ENCODE measurements at places on chromosomes 2 and 18. TPM values are rescaled to one million over a fixed set of nuclear protein-coding genes. Genes with fewer than 3 reads are reported as not detected.

The EIF2AK2 gene
- 18.9 TPM for total RNA-seq

The SLC25A12 gene
- 12.1 TPM for total RNA-seq

The FAM237A gene
- not detected for total RNA-seq

The SDC1 gene
- 1.4 TPM for total RNA-seq

The NPHP1 gene
- 2.9 TPM for total RNA-seq

The CFAP65 gene
- total RNA-seq, result not detected

The ADCYAP1 gene
- total RNA-seq, result not detected

The CACNB4 gene
- 0.17 TPM for total RNA-seq

The KLHL41 gene
- total RNA-seq, result 0.34 TPM

The SLC4A5 gene
- not detected for total RNA-seq

The PSMA8 gene
- not detected for total RNA-seq

DNA sequence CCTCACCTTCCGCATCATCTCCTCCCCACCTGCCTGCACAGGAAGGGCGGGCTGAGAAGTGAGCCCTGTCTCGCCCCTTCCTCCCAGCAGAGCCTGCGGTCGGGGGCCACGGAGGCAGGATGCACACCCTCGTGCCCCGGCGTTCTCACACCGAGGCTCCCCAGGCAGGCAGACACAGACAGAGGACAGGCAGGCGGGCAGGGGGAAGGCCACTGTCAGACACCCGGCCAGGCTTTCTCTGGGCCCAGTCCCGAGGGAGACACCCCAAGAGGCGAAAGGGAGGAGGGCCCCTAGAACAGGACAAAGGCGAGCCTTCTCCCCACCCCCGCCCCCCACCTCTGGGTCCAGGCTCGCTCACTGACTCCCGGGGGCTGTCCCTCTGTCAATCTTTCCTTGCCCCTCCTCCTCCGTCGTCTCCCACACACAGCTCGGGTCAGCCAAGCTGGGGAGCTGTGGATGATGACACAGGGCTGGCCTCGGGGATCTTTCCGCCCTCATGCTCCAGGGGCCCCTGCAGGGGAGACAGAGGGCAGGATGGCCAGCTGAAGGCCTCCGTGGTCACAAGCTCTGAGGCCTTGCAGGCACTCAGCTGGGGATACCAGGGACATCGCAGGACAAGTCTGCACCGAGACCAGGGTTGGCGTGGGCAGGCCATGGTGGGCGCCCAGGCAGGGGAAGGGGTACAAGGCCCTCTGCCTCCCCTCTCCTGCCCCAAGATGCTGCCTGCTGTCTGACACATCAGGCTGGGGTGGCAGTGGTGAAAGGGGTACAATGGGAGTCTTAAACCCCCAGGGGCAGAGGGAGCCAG lies 24.9 kb downstream of the BIN1 start:
- no peak for DNase-seq

- peak; percentile 73 for DNase-seq
Observed at GRCh38 chr2:201432038-201432620, 19.1 kb downstream of the TRAK2 start.

DNA sequence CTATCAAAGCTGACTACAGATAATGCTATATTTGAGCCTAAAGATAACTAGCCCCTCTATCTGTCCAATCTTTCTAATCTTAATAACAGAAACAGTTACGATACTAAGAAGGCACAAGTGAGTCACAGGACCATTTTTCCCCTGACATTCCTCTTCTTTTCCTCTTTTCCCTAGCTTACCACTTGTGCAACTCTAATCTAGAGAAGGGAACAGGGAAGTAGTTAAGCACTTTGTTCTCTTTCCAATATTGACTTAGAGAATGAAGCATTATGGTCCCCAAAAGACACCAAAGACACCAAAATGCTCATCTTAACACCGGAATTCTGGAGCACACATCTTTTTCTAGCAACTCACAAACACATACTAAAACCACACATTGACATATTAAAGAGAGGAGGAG lies 1.8 kb downstream of the PDE11A start:
- DNase-seq, result no peak

- no peak for DNase-seq
Observed at GRCh38 chr2:72951303-72952095, 34.2 kb downstream of the EMX1 start.

DNA sequence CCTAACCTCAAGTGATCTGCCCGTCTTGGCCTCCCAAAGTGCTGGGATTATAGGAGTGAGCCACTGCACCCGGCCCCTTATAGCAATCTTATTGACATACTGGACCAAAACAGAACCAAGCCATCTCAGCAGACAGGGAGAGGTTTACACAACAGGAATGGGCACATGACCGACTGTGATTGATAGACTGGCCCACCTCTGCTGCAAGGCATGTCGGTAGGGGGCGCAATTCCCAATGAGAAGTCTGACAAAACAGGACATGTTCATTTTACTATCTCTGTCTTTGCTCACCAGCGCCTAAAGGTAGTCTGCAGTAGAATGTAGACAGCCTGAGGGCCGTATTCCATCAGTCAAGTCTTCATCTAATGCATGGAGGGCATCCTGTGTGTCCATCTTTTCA lies 2.0 kb downstream of the LYPD6B start:
- DNase-seq, result peak; percentile 43

DNA sequence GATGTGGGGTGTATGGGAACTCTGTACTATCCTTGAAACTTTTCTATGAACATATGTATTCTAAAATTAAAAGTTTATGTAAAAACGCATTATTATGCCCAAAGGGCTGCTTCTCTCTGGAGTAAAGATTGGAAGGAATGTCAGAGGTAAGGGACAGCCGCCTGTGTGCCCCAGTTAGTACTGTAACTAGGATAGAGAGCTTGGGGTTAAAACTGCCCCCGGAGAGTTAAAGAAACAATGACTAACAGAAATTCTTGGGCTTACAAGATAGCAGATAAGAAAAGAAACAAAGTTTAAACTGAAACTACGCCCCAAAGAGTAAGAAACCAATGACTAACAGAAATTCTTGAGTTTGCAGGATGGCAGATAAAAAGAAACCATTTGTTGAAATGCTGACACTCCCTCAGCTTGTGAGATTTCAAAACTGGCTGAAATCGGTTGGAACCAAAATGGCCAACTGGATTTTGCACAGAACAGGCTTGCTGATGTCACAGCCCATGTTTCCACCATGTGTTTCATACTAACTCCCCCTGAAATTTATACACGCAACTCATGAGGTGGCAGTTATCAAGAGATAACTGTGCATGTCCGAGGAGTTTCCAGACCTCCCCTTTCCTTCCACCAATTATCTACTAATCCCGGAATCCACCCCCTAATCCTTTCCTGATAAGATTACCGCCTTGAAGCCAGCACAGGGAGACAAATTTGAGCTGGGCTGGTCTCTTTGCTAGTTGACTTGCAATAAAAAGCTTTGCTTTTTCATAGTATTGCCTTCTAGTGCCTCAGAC lies 8.7 kb upstream of the TXNDC2 start:
- peak; percentile 81 for DNase-seq

DNA sequence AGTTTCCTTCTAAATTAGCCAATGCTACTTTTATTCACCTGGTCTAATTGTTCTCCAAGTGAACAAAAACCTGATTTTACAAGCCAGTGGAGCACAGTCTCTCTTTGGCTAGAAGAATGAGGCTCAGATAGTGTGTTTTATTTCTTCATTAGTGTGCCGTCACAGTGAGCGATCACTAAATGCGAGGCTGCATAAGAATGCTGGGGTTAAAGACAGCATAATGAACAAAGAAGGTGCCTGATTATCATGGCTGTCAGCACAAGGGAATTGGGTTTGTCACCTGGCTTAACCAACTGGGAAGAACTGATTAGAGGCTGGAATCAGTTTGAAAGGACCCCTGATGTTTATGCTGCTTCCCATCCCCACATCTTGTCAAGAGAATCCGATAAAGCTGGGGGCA lies 76.4 kb downstream of the EPHA4 start:
- DNase-seq, result no peak

DNA sequence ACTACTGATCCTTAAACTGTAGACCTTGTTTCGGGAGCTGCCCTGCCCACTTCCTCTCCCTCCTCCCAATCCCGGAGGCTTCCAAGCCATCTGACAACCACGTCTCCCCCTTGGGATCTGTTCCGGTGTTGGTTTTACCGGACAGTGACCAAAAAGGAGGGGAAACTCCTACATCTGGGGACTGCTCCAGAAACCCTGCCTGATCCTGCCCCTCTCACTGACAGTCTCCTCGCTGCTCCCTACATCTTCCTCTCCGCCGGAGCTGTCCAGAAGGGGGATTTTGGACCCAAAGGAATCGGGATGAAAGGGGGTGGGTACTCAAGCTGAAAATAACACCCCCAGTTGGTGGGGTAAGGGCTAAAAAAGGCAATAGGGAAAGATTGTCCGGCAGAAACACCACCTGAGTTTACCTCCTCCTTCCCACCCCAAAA lies 1.5 kb downstream of the INO80D start:
- peak; percentile 70 for DNase-seq

- no peak for DNase-seq
Observed at GRCh38 chr2:28095622-28096021, 205.1 kb downstream of the BABAM2 start.

GRCh38 chr2:234816056-234816455 lies 135.8 kb upstream of the SH3BP4 start:
- no peak for DNase-seq

- no peak for DNase-seq
Observed at GRCh38 chr2:218172845-218173244, 6.1 kb upstream of the CXCR1 start.

DNA sequence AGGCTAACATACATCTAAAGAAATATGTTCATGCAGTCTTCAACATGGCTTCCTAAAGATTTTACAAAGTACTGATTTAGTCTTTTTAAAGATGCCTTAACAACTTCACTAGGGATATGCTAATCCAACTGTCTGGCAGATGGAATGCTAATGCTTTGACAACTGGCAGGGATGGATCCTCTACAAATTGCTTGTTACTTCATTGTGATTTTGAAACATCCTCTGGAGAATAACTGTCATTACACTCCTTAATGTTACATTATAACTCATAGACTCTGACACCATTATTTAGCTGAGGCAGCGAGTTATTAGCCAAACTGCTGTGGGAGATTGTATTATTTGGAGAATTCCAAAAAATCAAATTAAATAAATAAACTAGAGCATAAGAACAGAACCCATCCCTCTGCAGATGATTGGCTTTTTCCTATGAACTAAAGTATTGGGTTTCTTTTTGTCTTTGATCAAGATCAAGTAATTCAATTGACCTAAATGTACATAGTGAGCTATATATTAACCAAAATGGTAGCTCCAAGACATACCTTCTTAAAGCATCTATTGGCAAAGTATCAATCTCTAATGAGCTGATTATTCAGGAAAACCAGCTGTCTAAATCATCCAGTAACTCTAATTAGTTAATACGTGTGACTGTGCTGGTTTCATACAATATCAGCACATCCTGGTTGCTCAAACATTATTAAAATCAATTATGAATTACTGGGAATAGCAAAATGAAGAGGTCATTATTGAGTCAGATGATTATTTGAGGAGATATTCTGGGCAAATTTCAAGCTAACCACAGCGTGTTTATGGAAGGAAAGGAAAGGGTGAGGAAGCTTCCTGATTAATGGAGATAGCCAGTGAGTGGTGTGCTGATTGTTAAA lies 321.3 kb upstream of the TFPI start:
- peak; percentile 52 for DNase-seq

GRCh38 chr18:31407649-31408048 lies 31.1 kb downstream of the DSG4 start:
- no peak for DNase-seq

DNA sequence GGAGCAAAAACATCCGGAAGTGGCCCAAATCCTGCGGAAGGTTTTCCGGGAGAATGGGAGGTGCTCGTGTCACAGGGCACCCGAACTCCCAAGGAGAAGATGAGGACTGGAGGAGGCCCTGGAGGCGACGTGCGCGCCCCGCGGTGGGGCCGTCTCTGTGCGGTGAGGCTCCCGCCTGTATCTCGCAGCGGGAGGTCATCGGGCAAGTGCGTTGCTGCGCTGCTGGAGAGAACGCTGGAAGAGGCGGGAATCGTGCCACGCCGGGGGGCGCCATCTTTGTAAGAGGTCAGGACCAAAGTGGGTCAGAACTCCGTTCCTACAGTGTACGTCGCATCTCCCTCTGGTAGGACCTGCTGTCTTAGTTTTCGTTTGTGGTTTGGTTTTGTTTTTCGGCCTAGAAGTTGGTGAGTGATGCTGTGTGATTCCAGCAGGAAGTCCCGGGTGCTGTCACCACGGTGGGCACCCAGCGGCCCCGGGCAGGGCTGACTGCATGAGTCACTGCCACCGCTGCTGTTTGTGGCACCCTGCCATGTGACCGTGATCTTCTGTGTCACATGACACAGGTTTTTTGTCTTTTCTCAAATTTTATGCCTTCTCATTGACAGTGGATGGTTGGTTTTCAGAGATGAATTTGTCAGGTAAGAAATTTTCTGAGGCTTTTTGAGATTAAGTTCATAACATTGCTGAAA lies 21.5 kb upstream of the ATP9B start:
- no peak for DNase-seq

DNA sequence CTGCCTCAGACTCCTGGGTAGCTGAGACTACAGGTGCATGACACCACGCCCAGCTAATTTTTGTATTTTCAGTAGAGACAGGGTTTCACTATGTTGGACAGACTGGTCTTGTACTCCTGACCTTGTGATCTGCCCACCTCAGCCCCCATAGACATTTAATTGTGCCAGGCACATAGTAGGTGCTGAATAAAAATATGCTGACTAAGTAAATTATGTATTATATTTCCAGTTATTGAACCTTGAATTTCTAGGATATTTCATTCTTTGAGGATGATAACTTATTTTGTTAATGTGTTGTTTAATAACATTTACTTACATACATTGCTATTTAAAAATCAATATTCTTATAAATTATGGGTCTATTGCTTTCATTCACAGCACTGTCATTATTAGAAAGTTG lies 190.4 kb upstream of the LRRTM4 start:
- DNase-seq, result no peak

DNA sequence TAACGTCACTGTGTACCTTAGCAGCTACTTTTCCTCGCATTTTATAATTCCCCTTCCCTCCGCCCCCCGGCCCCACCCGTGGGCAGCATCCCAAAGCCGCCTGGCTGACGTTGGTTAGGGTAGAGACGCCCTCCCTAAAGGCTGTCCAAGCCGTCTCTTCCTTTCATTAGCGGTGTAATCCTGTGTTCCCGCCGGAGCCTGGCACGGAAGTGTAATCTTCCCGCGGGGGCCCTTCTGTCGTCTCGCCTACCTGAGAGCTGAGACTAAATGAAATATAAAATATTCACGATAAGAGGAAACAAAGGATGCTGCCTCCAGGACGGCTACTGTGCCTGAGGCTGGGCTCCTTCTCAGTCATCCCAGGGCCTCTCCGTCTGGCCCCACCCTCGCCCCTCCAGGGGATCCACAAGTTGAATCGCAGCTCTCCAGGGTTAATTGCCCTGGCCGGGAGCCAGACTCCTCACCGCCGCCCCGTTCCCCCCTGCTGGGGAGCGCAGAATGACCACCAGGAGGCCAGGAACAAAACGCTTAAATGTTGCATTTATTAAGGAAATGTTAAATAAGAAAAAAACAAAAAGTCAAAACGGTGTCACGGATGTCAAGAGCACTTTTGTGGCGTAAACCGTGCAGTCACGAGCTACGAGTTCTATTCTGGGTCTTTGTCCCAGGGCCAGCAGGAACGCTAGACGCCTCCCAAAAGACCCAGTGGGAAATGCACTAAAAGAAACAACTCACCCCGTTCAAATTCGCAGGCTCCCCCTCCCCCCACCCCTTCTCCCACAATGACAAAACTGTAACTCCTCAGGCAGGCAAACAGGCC lies 1.5 kb downstream of the RPRM start:
- no peak for DNase-seq
